ENCODE measurements at places on chromosomes 12 and 14.
A peak's percentile ranks its signal among the peaks of the same experiment; 100 is the strongest.

DNA sequence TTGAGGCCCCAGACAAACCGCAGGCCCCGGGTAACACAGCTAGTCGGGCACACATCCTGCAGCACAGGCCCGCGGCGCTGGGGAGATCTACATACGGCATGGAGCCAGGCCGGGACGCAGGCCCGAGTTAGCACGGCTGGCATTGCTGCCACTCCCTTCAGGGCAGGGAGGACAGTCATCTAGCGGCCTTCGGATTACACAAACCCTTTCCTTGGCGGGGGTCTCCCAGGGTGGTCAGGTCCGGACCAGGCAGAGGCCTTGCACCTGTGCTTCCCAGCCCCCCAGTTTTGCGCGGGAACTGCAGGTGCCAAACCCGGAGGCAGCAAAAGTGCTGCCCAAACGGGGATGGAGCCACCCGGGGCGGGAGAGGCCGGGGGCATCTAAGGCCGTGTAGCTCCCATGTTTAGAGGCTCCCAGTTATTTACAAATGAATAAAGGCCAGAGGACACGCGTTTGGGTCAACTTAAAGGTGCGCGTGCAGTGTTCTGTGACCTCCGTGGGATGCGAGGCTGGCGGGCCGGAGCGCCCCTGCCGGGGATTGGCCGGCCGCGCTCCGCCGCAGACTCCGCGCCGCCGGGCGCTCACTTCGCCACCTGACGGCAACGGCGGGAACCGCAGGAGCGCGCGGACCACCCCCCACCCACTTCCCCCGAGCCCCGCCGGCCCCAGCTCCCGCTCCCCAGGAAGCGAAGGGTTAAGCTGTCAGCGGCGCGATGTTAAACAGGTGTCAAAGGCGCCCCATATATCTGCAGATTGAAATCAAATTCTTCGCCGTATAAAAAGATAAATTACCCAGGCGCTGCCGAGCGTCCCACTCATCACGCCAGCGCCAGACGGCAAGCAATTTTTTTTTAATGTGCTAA is 18.1 kb downstream of the VSX2 start:
- DNase-seq = no peak

- DNase-seq = peak; percentile 74
These were observed 789.6 kb downstream of the NRXN3 start for GRCh38 chr14:78959674-78960264.

- no peak for DNase-seq
These were observed 2.2 kb downstream of the ARHGAP5 start for GRCh38 chr14:32079264-32079663.

DNA sequence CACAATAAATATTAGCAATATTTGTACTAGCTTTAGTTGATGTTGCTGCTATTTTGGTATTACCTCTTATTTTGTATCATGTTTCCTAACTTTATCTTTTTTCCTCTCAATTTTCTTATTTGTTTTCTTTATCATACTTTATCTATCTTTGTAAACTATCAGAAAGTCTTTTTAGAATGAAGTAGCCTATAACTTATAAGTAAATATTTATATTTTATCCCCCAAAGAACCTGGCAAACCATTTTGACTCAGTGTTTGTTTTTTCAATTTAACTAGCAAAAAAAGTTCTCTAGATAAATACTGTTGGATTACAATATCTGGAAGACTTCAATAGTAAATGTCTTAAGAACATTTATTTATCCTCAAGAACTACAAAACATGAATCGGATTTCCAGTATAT is 135.7 kb upstream of the PDZRN4 start:
- DNase-seq = no peak

GRCh38 chr12:29617407-29617803 is 119.9 kb upstream of the OVCH1 start:
- no peak for DNase-seq

DNA sequence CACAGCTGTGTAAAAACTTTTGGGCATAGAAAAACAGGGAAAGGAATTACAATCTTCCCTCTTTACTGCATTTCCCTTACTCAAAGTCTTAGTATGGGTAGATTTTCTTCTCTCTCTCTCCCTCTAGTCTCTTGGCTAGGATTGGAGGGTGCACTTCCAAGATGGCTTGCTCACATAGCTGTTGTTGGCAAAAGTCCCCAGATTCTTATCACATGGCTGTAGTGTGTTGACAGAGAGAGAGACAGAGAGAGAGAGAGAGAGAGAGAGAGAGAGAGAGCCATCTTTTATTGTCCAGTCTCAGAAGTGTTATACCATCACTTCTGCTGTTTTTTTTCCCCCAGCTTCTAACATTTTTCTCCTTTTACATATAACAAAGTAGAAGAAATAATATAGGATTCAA is 6.3 kb upstream of the OR4E2 start:
- no peak for DNase-seq

- no peak for DNase-seq
These were observed 238.1 kb downstream of the AACS start for GRCh38 chr12:125303337-125303736.

GRCh38 chr12:79644274-79645234 is 46.2 kb downstream of the PAWR start:
- DNase-seq = peak; percentile 89

DNA sequence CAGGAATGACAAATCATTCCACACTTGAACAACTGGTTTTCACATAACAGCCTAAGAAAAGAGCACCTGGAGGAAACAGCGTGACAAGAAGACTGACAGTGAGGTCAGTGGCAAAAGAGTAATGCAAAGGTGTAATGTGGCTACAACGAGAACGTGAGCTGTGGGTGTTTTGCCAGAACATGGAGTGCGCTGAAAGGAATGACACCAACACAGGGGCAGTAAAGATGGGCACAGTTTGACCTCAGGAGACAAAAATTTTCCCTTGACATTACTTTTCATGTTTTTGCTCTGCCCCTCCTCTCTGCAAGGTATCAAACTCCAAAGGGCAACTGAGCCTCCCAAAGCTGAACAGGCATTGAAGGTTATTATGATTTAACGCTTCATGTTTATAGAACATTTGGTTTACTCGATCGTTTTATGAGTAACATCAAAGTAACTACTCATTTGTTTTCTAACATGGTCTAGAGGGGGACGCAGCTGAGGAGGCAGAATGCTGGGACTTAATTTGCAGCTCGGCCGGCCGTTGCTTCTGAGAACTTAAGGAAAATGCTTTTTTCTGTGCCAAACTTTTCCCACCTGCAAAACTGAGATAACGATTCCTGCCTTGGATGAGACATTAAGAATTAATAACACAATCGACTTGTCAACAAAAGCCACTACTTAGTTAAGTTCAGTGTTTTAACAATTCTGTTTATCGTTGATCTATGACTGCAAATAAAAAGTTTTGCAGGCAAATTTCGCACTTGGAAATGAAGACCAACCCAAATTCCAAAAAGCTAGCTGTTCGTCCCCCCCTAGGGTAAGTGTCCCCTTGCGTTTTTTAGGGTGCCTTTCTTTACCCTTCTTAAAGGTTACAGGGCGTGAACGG is 954 bp downstream of the HAUS4 start:
- no peak for DNase-seq

DNA sequence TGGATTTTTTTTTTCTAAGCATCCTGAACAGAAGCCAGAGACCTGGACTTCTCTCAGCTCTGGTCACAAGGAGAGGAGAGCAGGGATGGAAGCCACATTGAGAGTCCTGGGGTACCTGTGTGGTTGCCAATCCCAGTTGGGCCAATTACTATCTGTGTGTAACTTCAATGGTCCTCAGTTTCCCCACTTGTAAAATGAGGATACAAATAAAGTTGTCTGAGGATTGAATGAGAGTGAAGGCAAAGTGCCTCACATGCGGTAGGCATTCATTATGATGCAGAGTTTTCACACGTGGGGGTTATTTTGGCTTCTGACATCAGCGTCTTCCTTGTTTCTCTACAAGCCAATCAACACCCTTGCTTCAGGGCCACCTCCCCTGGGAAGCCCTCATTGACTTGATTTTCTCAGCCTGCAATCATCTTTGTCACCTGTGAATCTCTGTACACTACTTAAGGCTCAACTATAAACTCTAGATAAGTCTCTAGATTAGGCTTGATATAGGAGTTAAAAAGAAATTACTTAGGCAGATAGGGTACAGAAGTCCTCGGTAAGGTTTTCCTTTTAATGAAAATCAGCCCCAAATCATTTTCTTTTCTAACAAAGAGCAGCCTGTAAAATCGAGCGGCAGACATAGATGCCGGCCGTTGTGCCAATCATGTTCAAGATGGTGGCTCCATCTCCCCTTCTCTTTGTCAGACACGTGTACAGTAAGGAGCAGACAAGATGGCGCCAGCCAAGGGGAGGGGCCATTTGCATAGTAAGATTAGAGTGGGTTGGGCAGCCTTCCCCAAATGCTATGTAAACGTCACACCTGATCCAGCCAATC is 37.8 kb upstream of the FICD start:
- DNase-seq = no peak

GRCh38 chr12:9779209-9779608 is 18.5 kb upstream of the CD69 start:
- DNase-seq = no peak

DNA sequence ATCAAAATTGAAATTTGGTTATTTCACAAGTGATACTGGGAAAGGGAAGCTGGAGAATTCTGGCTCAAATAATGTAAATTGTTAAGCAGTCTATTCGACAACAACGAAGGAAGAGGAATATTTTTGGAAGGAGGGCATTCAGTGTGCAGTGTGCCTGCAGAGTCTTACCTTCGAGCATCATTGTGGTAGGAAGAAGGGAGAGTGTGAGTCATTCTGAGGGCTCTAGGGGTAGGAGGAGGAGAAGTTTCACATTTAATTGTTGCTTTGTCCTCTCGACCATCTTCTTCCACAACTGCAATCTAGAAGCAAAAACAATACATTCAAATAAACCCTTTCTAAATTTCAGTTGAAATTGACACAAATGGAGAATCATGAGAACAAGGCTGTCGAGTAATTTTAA is 263.0 kb downstream of the ACSS3 start:
- DNase-seq = no peak

DNA sequence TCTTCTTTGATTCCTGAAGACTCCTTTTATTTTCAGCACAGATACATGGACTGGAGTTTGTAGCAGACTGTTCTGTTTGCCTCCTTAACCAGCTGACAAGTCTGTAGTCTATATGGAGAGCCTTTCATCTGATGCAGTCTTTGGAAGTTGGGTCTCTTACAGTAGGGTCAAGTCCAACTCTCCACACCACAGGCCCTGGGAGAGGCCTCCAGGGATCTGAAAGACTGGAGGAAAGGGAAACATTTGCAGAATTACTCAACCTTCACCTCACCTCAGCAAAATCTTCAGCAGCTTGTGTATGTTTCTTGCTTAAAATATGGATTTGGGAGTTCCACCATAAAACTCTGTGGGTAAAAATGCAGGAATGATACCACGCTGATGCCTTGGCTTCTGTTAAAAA is 188.4 kb downstream of the MSRB3 start:
- no peak for DNase-seq

DNA sequence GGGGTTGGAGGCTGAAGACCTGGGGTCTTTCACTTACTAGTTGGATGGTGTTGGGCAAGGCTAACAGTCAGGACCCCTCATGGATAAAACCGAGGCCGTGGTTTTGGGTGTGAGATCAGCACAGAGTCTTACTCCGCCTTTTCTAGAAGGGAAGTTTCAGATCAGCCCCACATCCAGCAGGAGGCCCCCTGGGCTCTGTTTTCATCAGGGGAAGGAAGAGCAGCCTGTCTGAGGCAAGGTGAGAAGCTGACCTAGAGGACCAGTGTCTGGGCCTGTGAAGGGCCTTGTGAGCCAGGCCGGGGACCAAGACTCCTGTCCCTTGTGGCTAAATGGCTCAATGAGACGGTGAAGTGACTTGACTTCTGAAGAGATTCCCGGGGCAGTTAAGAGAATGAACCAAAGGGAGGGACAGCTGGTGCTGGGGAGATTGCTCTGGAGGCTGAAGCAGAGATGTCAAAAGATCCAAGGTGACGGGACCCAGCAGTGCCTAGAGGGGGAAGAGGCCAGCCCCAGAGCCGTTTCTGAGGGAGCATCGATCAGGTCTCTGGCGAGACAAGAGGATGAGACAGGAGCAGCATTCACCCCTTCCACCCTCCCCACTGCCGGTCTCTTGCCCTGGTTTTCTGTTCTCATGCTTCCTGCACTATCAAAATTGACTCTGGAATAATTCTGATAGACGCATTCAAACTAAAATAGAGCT is 40.1 kb upstream of the TSPAN9 start:
- no peak for DNase-seq

Measured in NCI-H526 treated with DMSO at 0.1 percent for 48 hours (cell line).